ENCODE measurements at places on chromosomes 16 and 17.

- no peak for DNase-seq
Observed at GRCh38 chr16:58433569-58433951, 41.3 kb downstream of the GINS3 start.

DNA sequence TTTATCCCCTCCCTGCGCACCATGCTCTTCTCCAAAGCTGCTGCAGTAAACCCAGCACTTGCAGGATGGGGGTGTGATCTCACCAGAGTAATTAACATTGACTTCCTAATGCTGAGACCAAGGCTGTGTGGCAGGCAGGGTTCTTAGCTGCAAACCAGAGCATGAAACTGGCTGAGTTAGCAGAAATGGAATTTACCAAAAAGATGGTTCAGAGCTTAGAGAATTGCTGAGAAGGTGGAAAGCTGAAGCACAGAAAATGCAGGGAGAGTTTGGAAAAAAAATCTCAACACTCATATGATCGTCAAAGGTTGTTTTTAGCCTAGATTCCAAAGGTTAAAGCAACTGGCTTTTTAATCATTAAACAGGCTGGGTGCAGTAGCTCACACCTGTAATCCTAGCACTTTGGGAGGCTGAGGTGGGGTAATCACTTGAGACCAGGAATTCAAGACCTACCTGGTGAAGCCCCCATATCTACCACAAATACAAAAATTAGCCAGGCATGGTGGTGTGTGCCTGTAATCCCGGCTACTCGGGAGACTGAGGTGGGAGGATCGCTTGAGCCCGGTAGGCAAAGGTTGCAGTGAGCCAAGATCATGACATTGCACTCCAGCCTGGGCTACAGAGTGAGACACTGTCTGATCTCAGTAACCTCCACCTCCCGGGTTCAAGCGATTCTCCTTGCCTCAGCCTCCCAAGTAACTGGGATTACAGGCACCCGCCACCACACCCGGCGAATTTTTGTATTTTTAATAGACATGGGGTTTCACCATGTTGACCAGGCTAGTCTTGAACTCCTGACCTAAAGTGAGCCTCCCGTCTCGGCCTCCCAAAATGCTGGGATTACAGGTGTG, 6.0 kb upstream of the TXNDC11 start:
- DNase-seq, result no peak

- DNase-seq, result no peak
Observed at GRCh38 chr17:4163951-4164350, 21.0 kb downstream of the CYB5D2 start.

DNA sequence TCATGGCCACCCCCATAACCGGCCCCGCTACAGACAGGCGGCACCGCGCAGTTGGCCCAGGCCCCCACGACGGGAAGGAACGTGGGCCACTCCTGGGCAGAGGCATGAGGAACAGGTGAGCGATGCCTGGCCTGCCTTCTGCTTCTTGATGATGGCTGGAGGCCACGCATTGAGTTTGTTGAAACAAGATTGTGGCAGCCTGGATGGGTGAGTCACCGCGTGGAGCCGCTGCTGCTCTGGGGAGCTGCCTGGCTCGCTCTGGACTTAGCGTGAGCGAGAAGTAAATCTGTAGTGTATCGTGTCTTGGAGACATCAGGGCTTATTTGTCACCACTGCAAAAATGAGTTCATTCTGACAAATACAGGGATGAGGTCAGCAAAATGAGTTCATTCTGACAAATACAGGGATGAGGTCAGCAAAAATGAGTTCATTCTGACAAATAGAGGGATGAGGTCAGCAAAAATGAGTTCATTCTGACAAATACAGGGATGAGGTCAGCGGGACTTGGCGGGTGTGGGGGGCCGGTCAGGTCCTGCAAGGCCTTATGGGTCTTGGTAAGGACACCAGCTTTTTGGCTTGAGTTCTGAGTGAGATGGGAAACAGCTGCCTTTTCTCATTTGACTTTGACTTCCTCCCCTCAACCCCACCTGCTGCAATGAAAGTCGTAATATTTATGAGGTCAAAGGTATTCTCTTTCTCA, 93.0 kb downstream of the SEC14L1 start:
- no peak for DNase-seq

- no peak for DNase-seq
Observed at GRCh38 chr17:17972952-17973254, 241 bp downstream of the DRC3 start.

GRCh38 chr17:11495613-11496012, 102.7 kb upstream of the DNAH9 start:
- DNase-seq, result no peak

DNA sequence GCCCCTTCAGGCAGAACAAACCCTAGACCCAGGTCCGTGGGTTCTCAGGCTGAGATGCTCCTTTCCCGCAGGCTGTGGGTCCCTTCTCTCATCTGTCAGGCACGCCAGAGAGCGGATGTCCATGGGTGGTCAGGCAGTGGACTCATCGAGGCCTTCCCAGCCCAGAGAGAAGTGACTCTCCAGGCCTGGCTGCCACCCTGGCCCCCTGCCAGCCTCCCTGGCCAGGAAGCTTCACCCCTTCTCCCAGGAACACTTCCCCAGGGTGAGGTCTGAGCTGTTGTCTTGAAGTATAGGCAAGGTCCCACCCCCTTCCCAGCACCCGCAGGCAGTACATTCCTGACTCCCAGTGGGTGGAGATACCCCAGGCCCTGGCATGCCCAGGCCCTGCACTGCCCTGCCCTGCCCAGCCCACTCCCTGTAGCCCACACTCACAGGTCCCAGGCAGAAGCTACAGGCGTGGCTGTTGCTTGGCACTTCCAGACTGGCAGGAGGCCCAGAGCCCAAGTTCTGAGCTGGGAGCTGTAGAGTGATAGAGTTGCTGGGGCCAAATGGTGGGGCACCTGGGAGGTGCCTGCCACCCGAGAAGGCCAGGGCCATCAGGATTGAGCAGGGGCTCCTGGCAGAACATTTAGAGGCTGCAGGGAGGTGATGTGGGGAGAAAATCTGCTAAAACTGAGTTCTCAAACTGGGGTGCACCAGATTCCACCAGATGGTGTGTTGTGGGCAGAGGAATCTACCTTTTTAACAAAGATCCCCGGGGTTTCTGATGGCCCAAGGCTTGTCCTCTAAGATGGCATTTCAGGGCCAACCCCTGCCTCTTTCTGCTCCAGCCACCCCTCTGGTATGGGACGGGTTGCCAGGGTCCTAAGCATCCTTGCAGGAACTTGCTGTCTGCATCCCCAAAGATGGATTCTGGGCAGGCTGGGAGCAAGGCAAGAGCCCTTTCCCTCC, 6.7 kb downstream of the ITGA3 start:
- no peak for DNase-seq

GRCh38 chr16:47970291-47970931, 185.4 kb downstream of the ABCC12 start:
- DNase-seq, result no peak

DNA sequence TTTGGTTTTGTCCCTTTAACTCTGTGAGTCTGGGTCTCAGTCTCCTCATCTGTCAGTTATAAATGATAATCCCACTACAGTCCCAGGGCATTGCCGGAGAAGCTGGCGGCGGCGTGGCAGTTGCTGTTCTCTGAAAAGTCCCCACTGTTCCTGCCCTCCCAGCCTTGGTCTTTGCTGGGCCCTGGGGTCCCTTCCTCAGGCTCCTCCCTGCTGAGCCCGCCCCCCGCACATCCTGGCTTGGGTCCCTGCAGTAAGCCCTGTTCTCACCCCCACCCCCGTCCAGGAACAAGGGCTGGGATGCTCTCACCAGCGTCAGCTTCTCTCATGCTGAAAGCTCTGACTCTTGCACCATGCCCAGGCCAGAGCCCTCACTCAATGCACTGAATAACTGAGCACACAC, 35.3 kb upstream of the PEMT start:
- DNase-seq, result no peak

DNA sequence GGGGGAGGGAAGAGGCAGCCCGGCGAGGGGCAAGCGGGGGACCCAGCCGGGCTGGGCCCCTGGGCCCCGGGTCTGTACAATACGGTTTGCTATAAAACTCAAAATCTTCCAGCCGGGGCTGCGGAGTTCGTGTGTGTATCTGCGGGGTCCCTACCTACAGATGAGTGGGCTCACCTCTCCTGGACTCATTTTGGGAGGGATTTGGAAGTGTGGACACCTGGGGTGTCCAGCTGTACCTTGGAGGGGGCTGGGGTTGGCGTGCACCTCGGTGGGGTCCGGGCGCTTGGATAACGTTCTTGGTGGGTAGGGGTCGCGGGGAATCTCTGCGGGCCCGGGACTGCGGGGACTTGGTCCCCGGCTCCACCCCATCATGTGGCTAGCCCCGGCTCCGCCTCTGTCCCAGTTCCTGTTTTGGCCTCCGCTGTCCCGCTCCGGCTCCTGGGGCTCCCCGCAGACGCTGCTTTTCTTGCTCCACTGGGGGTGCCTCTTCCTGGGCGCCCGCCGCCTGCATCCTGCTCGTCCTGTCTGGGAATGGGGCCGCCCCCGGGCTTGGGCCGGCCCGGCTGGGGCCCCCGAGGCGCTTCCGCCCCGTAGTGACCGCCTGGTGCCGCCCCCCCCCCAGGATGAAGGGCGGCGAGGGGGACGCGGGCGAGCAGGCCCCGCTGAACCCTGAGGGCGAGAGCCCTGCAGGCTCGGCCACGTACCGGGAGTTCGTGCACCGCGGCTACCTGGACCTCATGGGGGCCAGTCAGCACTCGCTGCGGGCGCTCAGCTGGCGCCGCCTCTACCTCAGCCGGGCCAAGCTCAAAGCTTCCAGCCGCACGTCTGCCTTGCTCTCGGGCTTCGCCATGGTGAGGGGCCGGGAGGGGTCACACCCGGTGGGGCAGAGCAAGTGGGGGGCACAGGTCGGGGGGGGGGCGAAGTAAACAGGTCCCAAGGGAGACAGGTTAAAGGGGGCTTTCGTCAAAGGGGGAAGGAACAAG, at the start of gene ORAI3:
TSS of gene ORAI3 (plus strand) at position 402 of the 983 bp plus-strand sequence. CDS start at position 624, 222 bp downstream.
- no peak for DNase-seq

- DNase-seq, result no peak
Observed at GRCh38 chr17:80890921-80891396, 100.7 kb upstream of the CHMP6 start.
